ENCODE measurements at places on chromosomes 2 and 18. TPM values are rescaled to one million over a fixed set of nuclear protein-coding genes. Genes with fewer than 3 reads are reported as not detected.

- no peak overlapping the region for H3K4me3 ChIP-seq
- peaks cover 23% of the 10 kb centered on the region for H3K36me3 ChIP-seq
- no peak for DNase-seq
- H3K27me3 ChIP-seq, result no peaks in the 10 kb centered on the region
- no peak overlapping the region for H3K27ac ChIP-seq
Measured at GRCh38 chr18:2914185-2914880, 67.5 kb downstream of the EMILIN2 start.

GRCh38 chr18:44046376-44046975, 634.2 kb upstream of the SETBP1 start:
- H3K27ac ChIP-seq, result no peak overlapping the region
- no peaks in the 10 kb centered on the region for H3K27me3 ChIP-seq
- H3K4me3 ChIP-seq, result no peak overlapping the region
- DNase-seq, result no peak

- no peak overlapping the region for H3K4me3 ChIP-seq
- no peaks in the 10 kb centered on the region for H3K27me3 ChIP-seq
- no peak for DNase-seq
- peaks cover 31% of the 10 kb centered on the region for H3K36me3 ChIP-seq
Measured at GRCh38 chr2:9518780-9519179, 36.9 kb downstream of the ADAM17 start.

- H3K4me1 ChIP-seq, result no peaks in the 10 kb centered on the region
- H3K4me3 ChIP-seq, result no peak overlapping the region
- DNase-seq, result no peak
- no peaks in the 10 kb centered on the region for H3K36me3 ChIP-seq
- H3K27me3 ChIP-seq, result no peaks in the 10 kb centered on the region
Measured at GRCh38 chr2:24899361-24899910, 20.6 kb downstream of the ADCY3 start.

- DNase-seq, result no peak
- H3K36me3 ChIP-seq, result no peaks in the 10 kb centered on the region
- H3K27ac ChIP-seq, result peak overlapping the region; percentile 27
- H3K4me3 ChIP-seq, result no peak overlapping the region
- H3K4me1 ChIP-seq, result no peaks in the 10 kb centered on the region
Measured at GRCh38 chr2:46813680-46814079, 101.9 kb downstream of the MCFD2 start.

GRCh38 chr2:129061069-129061768, 742.6 kb upstream of the HS6ST1 start:
- DNase-seq, result no peak
- H3K27ac ChIP-seq, result no peak overlapping the region
- H3K4me1 ChIP-seq, result no peaks in the 10 kb centered on the region
- no peaks in the 10 kb centered on the region for H3K27me3 ChIP-seq
- H3K36me3 ChIP-seq, result no peaks in the 10 kb centered on the region

GRCh38 chr2:65660340-65660739, 227.9 kb upstream of the SPRED2 start:
- no peaks in the 10 kb centered on the region for H3K4me1 ChIP-seq
- DNase-seq, result no peak
- H3K27me3 ChIP-seq, result no peaks in the 10 kb centered on the region
- H3K27ac ChIP-seq, result no peak overlapping the region
- H3K36me3 ChIP-seq, result no peaks in the 10 kb centered on the region
- no peak overlapping the region for H3K4me3 ChIP-seq

GRCh38 chr2:187422282-187422681, 25.8 kb downstream of the CALCRL start:
- H3K27ac ChIP-seq, result no peak overlapping the region
- H3K4me3 ChIP-seq, result no peak overlapping the region
- no peaks in the 10 kb centered on the region for H3K4me1 ChIP-seq
- no peaks in the 10 kb centered on the region for H3K27me3 ChIP-seq
- H3K36me3 ChIP-seq, result no peaks in the 10 kb centered on the region

GRCh38 chr18:13216092-13216582, 2.4 kb upstream of the LDLRAD4 start:
- peak; percentile 62 for DNase-seq
- no peak overlapping the region for H3K27ac ChIP-seq
- no peaks in the 10 kb centered on the region for H3K36me3 ChIP-seq
- peaks cover 5% of the 10 kb centered on the region for H3K27me3 ChIP-seq
- H3K4me1 ChIP-seq, result peaks cover 22% of the 10 kb centered on the region

DNA sequence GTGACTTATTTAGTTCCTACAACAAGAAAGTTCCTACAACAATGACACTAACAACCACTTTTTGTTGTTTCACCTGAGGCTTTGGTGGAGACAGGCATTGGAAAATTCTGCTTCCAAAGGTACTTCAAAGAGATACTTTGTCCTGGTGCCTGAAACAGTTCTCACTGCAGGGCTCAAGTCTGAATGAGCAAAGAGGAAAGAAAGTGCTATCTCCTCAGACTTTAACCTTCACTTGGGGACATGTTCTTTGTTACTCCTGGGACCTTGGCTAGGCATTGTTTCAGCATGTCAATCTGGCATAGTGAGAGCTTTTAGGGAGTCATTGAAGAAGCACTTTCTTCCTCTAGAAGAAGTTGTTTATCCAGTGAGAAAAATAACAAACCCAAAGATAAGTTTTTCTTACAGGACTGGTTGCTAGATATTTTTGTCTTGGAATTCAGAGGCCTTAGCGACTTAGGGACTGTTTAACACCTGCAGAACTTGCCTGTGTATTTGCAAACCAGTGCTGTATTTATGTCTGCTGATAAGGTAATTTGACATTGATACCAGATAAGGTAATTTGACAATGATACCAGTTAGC, 12.2 kb downstream of the MDH1 start:
- H3K36me3 ChIP-seq, result peaks cover 30% of the 10 kb centered on the region
- no peak for DNase-seq
- no peaks in the 10 kb centered on the region for H3K27me3 ChIP-seq

DNA sequence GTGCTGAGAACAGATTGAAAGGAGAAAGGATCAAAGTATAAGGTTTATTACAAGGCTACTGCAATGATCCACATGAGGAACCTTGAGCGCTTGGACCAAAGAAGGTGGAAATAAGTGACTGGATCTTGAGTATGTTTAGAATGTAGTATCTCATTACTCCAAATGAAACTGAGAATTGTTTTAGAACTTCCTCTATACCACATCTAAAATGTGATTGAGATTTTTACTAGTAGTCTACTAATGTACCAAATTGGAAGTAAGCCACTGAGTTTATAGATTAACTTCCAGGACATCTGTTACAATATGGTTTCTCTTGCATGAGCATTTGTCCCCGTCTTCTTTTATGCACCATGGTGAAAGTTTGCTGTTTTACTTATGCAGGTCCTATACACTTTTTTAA, 300.5 kb downstream of the SUCLG1 start:
- no peak overlapping the region for H3K27ac ChIP-seq
- DNase-seq, result no peak
- H3K27me3 ChIP-seq, result no peaks in the 10 kb centered on the region
- no peaks in the 10 kb centered on the region for H3K36me3 ChIP-seq
- no peaks in the 10 kb centered on the region for H3K4me1 ChIP-seq

GRCh38 chr2:112924360-112924759, 13.4 kb downstream of the IL37 start:
- H3K36me3 ChIP-seq, result no peaks in the 10 kb centered on the region
- H3K27me3 ChIP-seq, result no peaks in the 10 kb centered on the region
- H3K27ac ChIP-seq, result no peak overlapping the region
- no peak overlapping the region for H3K4me3 ChIP-seq

GRCh38 chr2:132420816-132421805, 4.5 kb downstream of the GPR39 start:
- no peak overlapping the region for H3K4me3 ChIP-seq
- no peaks in the 10 kb centered on the region for H3K4me1 ChIP-seq
- no peaks in the 10 kb centered on the region for H3K36me3 ChIP-seq
- no peaks in the 10 kb centered on the region for H3K27me3 ChIP-seq

DNA sequence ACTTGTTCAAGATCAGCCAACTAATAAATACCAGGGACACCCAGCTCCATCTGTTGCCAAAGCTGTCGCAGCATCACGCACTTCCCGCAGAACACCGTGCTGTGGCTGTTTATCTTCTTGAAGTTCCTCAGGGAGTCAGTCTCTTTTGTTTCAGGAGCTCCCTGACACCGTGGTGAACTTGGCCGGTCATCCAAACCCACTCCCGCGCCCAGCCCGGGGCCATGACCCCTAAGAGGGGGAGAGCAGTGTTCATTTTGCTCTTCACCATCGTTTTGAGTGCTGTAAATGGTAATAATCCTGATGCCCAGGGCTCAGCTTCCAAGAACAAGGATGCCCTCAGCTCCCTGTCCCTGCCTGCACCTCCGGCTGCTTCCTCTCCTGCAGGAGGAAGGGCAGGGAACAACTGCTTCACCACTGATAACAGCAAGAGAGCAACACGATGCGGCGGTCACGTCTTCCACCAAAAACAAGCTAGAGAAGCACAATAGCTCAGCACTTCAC, 131.4 kb downstream of the SEPTIN10 start:
- H3K36me3 ChIP-seq, result no peaks in the 10 kb centered on the region
- H3K4me3 ChIP-seq, result no peak overlapping the region

GRCh38 chr2:119366161-119366648, 429 bp downstream of the C2orf76 start:
- peak overlapping the region; percentile 83 for H3K27ac ChIP-seq
- H3K4me1 ChIP-seq, result peaks cover 25% of the 10 kb centered on the region
- no peak for DNase-seq
- H3K36me3 ChIP-seq, result peaks cover 10% of the 10 kb centered on the region
- no peaks in the 10 kb centered on the region for H3K27me3 ChIP-seq

DNA sequence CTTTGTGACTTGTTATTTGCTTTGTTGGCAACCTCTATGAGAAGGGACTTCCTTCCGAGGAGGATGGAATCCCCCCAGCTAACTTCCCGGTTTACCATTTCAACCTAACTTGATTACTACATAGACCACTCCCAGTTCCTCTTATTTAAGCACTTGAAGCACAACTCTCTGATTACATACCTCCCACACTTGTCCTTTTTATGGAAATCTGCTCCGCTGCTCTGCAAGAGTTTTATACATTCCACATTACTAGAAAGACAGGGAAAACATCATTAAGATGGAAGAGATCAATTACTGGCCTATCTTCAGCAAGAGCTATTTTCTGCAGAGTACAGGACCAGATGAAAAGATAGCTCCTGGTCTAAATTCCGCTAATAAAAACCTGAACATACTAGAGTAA, 160.0 kb upstream of the PGAP1 start:
- no peaks in the 10 kb centered on the region for H3K27me3 ChIP-seq
- no peaks in the 10 kb centered on the region for H3K4me1 ChIP-seq
- no peak overlapping the region for H3K27ac ChIP-seq
- no peak for DNase-seq
- no peak overlapping the region for H3K4me3 ChIP-seq

DNA sequence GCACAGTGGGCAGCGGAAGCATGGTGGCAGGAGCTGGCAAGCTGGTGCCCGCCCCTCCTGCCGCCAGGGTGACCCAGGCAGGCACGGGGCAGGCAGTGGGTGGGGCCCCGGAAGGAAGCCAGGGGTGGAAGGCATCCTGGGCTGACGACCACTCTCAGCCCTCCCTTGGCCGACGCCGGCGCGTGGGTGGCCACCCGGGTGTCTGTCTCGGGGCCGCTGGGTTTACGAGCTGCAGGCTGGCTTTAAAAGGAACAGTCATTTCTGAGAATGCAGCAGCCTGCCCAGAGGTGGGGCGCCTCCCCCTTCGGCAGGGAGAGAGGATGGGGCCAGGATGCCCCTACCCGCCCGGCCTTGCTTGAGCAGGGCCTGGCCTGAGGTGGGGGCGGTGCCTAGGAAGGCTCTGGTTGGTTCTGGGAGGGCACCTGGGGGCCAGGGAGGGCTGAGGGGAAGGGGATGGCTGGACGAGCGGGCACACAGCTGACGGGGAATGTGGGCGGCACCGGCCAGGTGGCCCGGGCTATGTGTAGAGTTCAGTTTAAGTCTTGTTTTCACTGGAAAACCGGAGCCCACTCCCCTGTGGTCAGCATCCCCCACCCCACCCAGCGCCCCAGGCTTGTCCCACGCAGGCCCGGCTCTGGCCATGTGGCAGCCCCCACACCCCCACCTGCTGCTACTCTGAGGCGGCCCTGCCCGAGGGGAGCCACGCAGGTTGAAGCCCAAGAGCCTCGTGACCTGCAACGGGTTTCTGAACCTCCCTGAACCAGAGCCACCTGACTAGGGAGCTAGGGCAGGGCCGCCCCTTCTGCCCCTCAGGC, 6.3 kb downstream of the BOK start:
- no peaks in the 10 kb centered on the region for H3K36me3 ChIP-seq
- H3K4me1 ChIP-seq, result no peaks in the 10 kb centered on the region
- peaks cover 3% of the 10 kb centered on the region for H3K27me3 ChIP-seq
- DNase-seq, result no peak
- H3K4me3 ChIP-seq, result no peak overlapping the region

DNA sequence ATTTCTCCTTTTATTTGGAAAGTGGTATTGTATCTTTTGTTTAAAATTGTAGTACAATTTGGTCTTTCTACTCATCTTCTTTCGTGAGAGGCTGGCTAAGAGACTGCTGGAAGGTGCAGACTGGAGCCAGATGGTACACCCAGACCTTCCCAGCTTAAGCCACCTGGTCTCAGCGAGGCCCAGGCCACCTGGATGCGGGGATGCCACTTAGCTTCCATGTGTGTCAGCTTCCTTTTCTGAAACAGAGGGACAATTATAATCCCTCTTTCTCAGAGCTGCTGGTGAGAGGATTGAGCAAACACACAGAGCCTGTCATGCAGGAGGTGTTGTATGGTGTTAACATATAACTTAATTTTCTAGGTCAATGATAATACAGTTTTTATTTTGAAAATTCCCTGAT, 17.4 kb downstream of the FARP2 start:
- DNase-seq, result no peak
- no peak overlapping the region for H3K27ac ChIP-seq
- no peaks in the 10 kb centered on the region for H3K27me3 ChIP-seq
- no peaks in the 10 kb centered on the region for H3K4me1 ChIP-seq
- peaks cover 5% of the 10 kb centered on the region for H3K36me3 ChIP-seq
- H3K4me3 ChIP-seq, result no peak overlapping the region

- H3K27ac ChIP-seq, result no peak overlapping the region
- H3K36me3 ChIP-seq, result no peaks in the 10 kb centered on the region
- H3K4me1 ChIP-seq, result no peaks in the 10 kb centered on the region
Measured at GRCh38 chr18:77464917-77465316, 215.3 kb downstream of the GALR1 start.

DNA sequence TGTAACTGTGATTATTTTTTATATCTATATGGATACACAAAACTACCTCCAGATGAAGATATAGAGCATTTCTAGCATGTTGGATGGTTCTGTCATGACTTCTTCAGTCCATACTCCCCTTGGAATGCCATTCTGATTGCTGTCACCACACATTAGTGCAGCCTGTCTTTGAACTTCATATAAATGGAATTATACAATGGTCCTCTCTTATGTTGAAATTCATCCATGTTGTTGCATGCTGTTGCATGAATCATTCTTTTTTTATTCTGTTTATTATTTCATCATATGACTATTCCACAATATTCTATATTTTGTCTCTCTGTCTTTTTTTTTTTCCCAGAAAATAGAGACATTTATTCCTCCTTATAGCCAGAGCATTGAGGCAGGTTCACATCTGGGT, 74.1 kb downstream of the OSBPL6 start:
- no peak overlapping the region for H3K27ac ChIP-seq
- H3K4me3 ChIP-seq, result no peak overlapping the region
- no peaks in the 10 kb centered on the region for H3K36me3 ChIP-seq
- H3K27me3 ChIP-seq, result no peaks in the 10 kb centered on the region
- no peaks in the 10 kb centered on the region for H3K4me1 ChIP-seq
- DNase-seq, result no peak

The ALPP gene
- total RNA-seq, result not detected

The TXNL1 gene
- 86.8 TPM for total RNA-seq

The SLC9A2 gene
- not detected for total RNA-seq

The UGT1A3 gene
- total RNA-seq, result not detected

The C2orf15 gene
- 0.86 TPM for total RNA-seq

The SCN9A gene
- total RNA-seq, result not detected

The SPDYA gene
- 0.84 TPM for total RNA-seq

The SCN1A gene
- not detected for total RNA-seq

The CFAP221 gene
- total RNA-seq, result not detected

The NT5C1B gene
- total RNA-seq, result not detected

The DARS1 gene
- 146 TPM for total RNA-seq

The NOL4 gene
- not detected for total RNA-seq

The ANKRD62 gene
- total RNA-seq, result not detected
